Stimulated activated CD8-positive, alpha-beta memory T cell treated with anti-CD3 and anti-CD28 coated beads, Interleukin-15, amount 100 ng/mL, for 4 hours (primary cell): ENCODE measurements at places on chromosomes 2 and 18.

DNA sequence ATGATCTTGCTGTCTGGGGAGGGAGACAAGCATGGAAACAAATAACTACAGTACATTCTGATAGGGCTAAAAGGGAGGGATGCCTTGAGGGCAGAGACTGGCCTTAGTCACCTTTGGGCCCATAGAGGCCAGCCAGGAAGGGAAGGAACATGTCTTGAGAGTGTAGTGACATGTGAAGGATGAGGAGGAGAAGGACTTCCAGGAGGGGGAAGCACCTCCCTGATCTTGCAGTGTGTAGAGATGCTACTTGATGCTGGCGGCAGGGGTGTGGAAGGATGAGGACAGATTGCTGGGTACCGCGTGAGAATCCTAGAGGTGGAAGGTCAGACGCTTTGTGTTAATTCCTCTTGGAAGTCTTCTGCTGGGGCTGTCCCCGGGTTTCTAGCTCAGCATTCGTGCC is 13.1 kb downstream of the TET3 start:
- no peak for DNase-seq

DNA sequence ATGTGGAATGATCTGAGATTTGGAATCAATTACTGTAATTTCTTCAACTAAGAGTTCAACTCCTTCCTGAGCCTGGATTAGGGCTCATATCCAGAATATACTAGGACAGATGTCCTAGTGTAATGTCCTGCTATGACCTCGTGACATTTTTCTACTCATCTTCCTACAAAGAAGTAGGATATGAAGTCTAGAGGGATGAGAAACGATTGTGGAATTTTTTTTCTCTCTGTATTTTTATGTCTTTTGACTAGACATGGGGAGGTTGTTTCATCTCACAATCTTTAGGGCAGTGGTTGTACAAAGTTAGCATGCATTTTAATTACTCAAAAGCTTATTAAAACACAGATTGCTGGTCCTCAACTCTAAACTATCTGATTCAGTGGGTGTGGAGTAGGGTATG is 203.0 kb downstream of the PARD3B start:
- no peak for DNase-seq

- DNase-seq, result no peak
Measured at GRCh38 chr2:235773188-235773928, 279.5 kb downstream of the AGAP1 start.

GRCh38 chr2:133418671-133419070 is 149.6 kb downstream of the NCKAP5 start:
- DNase-seq, result no peak

GRCh38 chr2:41691561-41691960 is 356.3 kb upstream of the PKDCC start:
- DNase-seq, result no peak

GRCh38 chr2:197809064-197809463 is 4.7 kb downstream of the PLCL1 start:
- DNase-seq, result no peak

DNA sequence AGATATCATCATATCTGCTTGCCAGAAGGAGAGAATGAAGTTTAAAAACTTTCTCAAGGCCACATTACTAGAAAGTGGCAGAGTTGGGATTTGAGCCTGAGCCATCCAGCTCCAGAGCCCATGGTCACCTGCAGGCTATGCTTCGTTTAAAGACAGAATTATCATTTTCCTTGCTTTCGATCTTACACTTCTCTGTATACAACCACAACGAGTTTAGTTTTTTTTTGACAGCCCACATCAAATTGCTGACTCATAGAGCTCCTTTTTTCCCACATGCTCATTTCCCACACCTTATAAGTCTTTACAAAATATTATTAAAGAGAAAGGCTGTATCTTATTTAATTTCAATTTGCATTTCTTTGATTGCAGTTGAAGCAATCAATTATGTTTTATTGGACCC is 6.5 kb downstream of the PLEK start:
- no peak for DNase-seq

DNA sequence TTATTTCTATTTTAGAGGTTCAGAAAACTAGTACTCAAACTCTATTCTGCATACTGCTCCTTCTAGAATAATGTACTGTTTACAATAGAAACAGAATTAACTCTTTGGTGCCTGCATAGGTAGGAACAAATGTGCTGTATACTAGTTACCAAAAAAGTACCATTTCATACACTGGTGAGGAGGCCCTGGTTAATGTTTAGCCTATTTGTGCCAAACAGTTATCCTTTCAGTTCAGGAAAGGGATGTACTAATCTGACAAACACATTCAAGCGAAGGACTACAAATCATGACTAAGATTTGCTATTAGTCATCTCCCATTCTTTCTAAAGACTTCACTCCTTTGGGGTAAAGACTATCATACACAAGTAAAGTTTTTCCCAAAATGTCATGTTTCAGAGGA is 47.4 kb downstream of the EXOC6B start:
- no peak for DNase-seq

- DNase-seq, result no peak
Measured at GRCh38 chr2:85049236-85049635, 78.3 kb downstream of the KCMF1 start.

GRCh38 chr18:21291106-21291505 is 49.1 kb downstream of the GREB1L start:
- DNase-seq, result no peak

DNA sequence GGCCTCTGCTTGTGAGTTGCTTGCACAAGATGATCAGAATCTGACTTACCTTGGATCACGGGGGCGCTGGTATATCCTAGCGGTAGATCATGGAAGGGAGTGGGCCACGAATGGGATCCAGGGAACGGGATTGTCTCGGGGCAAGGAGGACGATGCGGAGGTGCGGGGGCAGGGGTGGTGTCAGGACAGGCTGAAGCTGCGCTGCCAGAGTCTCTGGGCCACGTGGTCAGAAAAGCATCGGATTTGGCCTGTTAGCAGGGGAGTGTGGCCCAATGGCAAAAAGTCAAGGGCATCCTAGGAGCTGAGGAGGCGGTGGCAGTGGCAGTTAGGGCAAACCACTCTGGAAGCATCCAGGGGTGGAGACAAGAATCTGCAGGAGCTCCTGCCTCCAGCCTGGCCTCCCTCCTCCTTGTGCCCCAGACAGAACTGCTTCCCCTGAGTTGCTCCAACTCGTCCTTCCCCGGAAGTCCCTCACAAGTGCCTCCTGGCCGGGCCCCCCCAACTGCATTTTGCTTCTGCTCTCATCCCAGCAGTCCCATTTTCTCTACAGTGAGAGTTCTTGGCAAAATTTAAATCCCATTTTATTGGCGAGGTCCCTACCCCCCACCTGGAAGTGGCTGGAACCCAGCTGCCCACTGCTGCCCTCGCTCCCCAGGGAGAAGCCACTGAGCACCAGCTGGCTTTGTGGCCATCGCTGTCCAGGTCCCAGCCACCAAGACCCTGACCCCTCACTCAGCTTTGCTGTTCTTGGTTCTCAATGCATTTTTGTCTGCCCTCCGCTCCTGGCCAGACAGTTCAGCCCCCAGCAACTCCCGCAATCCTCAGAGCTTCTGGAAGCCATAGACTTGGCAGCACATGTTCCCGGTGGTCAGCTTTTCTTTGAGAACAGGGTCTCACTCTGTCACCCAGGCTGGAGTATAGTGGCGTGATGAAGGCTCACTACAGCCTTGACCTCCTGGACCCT is 5.6 kb upstream of the CCDC74B start:
- DNase-seq, result no peak

- DNase-seq, result no peak
Measured at GRCh38 chr2:205176546-205176945, 505.8 kb upstream of the NRP2 start.

DNA sequence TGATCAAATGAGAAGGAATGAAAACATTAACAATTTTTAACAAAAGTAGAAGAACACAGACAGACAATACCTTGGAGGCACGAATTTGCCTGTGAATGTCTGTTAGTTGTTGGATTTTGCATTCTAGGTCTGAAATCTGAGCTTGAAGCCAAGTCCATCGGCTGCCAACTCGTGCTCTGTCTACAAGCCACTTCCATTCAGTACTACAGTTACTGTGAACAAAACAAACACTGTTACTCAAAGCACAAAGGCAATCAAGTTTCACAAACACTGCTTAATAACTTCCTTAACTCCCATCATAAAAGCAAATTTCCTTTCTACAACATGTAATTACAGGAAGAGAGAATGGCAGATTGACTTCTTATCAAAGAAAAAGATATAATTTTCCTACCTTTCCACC is 42.2 kb downstream of the KANSL1L start:
- DNase-seq, result no peak

DNA sequence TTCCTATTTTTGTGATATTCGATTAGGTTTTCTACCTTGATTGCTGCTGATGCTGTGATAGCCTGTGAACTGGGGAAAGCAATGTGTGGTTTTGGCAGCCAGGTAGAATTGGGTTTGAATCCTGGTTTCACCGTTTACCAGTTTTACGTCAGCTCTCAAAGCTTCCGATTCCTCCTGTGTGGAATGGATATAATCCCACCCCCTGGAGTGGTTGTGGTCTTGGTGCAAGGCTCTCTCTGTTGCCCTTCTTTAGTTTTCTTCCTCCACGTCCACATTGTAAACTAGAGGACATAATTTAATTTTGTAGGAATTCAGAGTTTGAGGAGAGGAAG is 45.0 kb downstream of the PHLPP1 start:
- DNase-seq, result no peak

GRCh38 chr2:69833752-69834151 is 4.3 kb downstream of the GMCL1 start:
- DNase-seq, result no peak

DNA sequence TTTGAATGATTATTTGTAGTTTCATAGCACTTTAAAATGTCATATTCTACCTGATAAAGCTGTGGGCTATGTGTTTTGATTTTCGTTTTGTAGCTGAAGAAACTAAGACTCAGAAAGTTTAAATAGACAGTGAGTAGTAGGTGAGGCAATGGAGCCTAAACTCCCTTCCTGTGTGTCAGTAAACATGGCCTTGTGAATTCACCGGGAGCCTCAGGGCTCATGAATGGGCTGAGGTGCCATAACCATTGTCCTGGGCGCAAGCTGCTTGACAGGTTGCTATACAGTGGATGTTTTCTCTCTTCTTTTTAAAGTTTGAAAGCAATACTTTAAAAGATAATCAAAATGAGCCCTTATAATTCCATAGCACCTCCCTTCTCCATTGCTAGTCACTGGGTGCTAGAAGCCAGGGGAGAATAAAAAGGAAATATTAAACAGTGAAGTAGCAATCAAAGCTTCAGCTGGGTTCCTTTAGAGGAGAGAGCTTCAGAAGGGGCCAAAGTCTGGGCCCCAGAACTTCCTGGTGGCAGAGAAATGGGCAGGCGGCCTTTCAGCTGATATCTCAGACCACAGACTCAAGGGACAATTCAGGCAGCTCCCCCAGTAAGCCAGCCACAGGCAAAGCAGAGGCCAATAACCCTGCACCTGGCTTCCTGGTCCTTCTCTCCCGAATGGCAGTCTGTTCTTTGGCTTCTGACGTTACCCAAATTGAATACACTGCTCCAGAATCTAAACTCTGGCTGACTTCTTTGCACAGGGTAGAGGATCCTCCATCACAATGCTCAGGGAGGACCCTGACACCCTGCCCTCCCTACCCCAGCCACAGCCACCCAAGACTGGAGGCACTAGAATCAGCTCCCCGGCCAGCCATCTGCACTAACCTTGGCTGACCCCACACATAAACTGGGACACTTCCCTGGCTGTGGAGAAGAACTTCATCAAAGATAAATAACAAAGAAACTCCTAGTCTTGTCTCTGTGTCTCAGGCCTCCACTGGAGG is 51.8 kb upstream of the NPAS2 start:
- DNase-seq, result no peak

GRCh38 chr2:152620208-152620607 is 97.1 kb downstream of the PRPF40A start:
- no peak for DNase-seq

GRCh38 chr2:156447761-156448160 is 11.6 kb downstream of the GPD2 start:
- no peak for DNase-seq

DNA sequence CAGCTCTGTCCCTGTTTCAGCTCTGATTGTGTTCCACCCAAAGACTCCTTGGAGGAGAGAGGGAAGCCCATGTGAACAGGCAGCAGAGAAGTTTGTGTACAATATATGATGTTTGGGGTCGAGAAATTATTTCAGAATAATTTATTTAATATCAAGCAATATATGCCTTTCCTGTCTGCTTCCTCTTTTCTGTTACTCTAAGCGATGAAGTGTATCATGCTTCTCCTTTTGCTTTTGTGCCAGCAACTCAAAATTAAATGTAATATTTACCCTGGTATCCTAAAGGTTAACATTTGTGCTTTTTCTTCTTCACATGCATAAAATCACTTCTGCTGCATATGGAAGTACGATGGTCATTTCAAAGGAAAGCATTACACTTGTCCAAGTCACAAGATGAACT is 2.4 kb upstream of the NTSR2 start:
- no peak for DNase-seq

- no peak for DNase-seq
Measured at GRCh38 chr18:25288340-25288938, 63.5 kb downstream of the ZNF521 start.

DNA sequence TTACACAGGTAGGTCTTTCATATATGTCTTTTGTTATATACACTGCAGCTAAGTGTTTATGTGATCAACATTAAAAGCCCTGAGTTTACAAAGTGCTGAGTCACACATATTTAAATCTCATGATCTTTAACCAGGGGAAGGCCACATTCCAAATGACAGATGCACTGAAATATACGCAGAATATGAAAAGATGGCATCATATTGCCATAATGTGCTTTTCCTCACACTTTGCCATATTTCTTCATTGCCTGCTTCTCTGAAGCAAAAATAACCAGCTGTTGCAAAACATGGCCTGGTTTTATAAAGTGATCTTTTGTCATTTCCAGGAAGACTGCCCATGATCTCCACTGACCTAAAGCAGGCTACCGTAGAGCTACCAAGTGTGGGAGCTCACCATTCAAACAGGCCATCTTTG is 93.5 kb upstream of the MAPRE2 start:
- DNase-seq, result no peak

- no peak for DNase-seq
Measured at GRCh38 chr2:127661072-127661649, 14.2 kb downstream of the LIMS2 start.
